ENCODE measurements at places on chromosomes 1 and 21.

- DNase-seq, result no peak
Observed at GRCh38 chr1:201369209-201369608, 8.3 kb downstream of the TNNT2 start.

GRCh38 chr1:34850382-34850781 is 9.2 kb downstream of the SMIM12 start:
- DNase-seq, result no peak

DNA sequence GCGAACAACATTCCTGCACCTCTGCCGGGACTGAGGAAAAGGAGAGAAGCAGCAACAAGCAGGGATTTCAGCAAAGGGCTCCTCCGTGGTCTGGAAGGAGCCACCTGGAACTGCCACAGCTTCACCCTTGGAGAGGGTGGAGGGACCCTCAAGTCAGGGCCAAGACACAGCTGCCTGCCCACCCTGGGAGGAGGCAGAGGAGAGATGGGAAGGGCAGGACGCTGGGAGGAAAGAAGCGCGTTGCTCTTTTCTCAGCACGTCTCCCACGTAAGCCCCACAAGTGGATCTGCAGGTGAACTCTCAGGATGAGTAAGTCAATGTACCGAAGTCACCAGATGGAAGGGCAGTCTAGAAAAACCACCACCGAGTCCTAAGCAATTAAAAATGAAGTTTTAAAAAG is 39.6 kb downstream of the SLC19A1 start:
- no peak for DNase-seq

GRCh38 chr1:112579801-112580510 is 39.0 kb downstream of the ST7L start:
- no peak for DNase-seq

- DNase-seq, result no peak
Observed at GRCh38 chr21:42356650-42357049, 5.9 kb upstream of the TFF2 start.

- DNase-seq, result no peak
Observed at GRCh38 chr21:33789697-33790096, 125.9 kb downstream of the ATP5PO start.

DNA sequence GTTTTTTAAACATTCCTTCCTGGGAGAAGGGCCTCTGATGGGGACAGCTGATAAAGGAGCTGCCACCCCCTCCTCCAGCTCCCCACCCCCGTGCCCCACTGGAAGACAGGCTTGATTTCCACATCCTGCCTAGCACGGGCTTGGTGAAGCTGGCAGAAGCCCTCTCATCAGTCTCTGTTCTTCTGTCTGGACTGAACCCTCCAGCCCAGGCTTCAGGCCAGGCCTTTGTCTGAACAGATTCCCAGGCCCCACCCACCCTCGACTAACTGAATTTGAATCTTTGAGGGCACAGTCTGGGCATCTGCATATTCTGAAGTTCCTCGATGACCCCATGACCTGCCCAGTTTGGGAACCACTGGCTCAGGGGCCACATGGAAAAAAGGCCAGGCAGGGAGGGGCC is 75.3 kb downstream of the CD58 start:
- no peak for DNase-seq

GRCh38 chr1:99233446-99233845 is 30.8 kb upstream of the PLPPR4 start:
- DNase-seq, result no peak

DNA sequence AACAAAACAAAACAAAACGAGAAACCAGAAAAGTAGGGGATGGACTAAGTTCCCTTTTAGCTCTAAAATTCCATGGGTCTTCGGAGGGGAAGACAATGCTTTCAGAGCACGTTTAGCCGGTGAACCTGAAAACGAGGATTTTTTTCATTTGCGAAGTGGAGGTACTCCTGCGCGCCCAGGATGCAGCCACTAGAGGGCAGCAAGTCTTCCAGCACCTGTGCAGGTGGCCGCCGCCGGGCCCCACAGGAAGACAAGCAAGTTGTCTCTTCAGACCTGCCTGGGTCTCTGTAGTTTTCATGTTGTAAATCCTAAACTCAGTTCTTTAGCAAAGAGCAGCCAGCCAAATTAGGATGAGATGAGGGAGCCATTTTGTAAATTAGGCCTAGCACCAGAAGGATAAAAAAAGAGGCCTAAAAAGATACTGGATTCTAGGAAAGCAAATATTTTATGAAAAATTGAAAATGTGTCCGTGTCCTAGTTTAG is 17.7 kb upstream of the SNX27 start:
- DNase-seq, result peak; percentile 92

- no peak for DNase-seq
Observed at GRCh38 chr1:191453487-191453886, 704.8 kb upstream of the RGS18 start.

DNA sequence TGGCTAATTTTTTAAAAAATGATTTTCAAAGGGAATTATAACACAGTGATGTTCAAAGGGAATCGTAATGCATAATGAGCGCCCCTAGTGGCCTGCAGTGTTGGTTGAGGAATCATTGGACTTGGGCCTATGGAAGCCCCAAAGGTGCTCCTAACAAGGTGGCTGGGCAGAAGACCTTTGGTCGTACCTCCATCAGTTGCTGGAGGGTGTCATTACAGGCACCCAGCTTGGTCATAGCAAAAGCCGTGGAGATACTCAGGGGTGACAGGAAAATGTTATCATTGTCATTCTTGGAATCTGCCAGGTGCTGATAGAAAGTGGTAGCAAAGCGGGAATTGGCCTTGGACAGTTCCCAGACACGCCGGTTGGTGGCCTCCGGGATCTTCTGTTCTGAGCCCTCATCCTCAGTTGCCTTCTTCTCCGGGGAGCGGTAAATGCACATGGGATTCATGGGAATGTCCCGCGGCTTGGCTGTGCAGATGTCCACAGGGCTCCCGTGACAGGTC is 2.7 kb downstream of the SERPINC1 start:
- DNase-seq, result peak; percentile 23

- DNase-seq, result no peak
Observed at GRCh38 chr1:218735436-218736032, 390.4 kb downstream of the TGFB2 start.

GRCh38 chr1:232319072-232319471 is 310.9 kb downstream of the SIPA1L2 start:
- no peak for DNase-seq

DNA sequence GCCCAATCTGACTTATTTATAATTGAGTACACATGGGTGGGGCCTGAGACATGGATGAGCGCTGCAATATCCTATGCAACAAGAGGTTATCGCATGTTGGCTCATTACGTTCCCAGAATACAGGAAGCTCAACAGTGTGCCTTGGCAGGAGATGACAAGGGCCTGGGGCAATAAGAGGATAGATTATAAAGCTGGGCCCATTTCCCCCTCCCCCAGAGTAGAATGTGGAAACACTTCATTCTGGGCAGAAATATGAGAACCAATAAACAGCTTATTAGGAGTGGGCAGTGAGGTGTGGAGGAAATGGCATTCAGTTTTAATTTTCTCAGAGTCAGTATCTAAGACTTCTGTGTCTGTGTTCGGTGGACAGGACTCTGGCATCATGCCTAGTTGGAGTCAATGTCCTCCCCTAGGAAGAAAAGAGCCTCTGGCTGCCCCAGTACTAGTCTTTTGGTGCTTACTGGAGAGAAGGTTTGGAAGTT is 92.8 kb downstream of the PIK3R3 start:
- DNase-seq, result no peak

- no peak for DNase-seq
Observed at GRCh38 chr1:11156963-11157362, 32.2 kb upstream of the ANGPTL7 start.

DNA sequence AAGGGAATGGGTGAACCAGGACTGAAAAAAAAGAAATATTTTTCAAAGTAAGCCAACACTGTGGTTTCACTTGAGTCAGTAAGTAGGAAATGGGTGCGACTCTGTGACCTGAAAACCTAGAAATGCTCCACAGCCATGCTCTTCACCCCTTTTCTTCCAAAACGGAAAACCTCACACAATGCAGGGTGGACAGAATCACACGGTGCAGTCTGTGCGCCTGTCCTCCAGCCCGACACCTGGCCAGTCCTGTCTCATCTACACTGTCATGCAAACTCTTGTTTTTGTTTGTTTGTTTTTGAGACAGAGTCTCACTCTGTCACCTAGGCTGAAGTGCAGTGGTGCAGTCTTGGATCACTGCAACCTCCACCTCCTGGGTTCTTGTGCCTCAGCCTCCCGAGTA is 53.3 kb downstream of the B3GALT5 start:
- no peak for DNase-seq

GRCh38 chr1:239831577-239832355 is 259.9 kb upstream of the FMN2 start:
- DNase-seq, result no peak

GRCh38 chr21:44064852-44065403 is 42.3 kb upstream of the PWP2 start:
- no peak for DNase-seq

DNA sequence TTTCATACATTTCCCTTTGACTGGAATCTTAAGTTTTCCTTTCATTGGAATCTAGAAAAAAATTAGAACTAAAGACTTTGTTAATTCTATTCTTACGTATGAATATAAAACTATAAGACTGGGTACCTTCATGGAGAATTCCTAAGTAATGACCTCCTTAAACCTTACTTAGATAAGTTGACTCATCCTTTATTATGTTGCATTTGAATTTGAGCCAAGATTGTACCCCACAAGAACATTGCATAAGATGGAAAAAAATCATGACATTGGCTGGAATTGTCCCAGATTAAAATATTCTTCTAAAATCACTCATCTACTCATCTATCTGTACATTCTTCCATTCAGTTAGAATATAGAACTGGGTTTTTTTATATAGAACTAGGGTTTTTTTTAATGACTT is 137.4 kb downstream of the C1orf21 start:
- no peak for DNase-seq

DNA sequence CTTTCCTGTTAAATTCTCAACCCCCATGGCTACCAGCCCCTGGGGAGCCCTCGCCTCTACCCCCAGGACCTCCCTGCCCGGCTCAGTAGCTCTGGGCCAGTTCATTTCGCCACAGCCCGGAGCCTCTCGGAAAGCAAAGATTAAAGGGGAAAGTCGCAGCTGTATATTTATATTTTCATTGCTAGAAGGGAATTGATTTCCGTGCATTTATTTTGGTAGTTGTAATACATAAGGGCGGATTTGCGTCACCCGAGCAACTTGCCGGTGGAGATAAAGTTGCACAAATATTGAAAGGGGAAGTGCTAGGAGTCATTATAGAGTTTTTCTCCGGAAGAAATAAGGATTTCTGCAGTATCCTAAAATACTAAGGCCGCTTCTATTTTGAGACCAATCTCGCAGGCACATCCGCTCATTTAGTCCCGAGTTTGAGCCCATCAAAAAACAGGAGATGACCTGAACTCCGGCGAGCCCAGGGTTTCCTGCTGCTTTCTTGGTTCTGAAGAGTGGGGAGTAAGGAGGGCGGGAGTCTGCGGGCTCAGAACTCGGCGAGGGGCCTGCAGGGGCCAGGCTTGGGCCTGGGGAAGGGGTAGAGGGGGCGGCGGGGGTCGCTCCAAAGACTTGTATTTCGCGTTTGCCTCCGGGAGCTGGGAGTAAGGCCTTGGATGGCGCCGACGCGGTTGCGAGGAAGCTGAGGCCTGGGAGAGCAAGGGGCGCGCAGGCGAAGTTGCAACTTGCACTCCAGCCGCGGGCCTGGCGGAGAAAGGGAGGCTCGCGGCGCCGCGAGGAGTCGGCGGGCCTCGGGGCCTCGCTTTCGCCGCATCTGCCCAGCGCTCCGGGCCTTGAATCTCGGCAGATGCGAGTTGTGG is 2.5 kb upstream of the HLX start:
- no peak for DNase-seq

GRCh38 chr1:220694866-220695382 is 4.8 kb downstream of the C1orf115 start:
- no peak for DNase-seq

GRCh38 chr1:93847811-93848288 is 31.2 kb downstream of the DNTTIP2 start:
- DNase-seq, result peak; percentile 73

- no peak for DNase-seq
Observed at GRCh38 chr1:193850745-193851144, 664.3 kb upstream of the B3GALT2 start.

Measured in CD4-positive, alpha-beta T cell (primary cell).